Nucleus accumbens (tissue), 56 donors: ENCODE measurements at places on chromosomes 7 and 10.

- DNase-seq: no peak
Observed at GRCh38 chr10:29966269-29966668, 93.1 kb downstream of the JCAD start.

- DNase-seq: no peak
Observed at GRCh38 chr7:105779856-105780780, 96.3 kb downstream of the ATXN7L1 start.

- DNase-seq: no peak
Observed at GRCh38 chr7:23346316-23346715, 47.2 kb downstream of the MALSU1 start.

- DNase-seq: no peak
Observed at GRCh38 chr7:108648989-108649388, 79.3 kb downstream of the DNAJB9 start.

DNA sequence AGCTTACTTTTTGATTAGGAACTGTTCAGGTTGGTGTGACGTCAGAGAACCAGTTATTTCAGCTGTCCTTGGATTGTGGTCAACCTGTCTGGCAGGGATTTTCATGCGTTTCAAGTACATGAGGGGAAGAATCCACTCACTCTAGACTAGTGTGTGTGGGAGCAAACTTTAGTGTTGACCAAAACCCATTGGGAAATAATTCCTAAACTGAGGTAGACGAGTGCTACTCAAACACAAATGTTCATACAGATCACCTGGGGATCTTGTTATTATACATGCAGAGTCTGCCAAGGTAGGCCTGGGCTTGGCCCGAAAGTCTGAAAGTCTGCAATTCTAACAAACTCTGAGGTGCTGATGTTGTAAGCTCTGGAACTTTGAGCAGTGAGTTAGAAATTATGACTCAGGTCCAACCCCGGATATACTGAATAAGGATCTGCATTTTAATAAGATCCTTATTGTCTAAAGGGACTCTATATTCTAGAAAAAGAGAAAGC lies 111.1 kb upstream of the CREB5 start:
- DNase-seq: no peak

DNA sequence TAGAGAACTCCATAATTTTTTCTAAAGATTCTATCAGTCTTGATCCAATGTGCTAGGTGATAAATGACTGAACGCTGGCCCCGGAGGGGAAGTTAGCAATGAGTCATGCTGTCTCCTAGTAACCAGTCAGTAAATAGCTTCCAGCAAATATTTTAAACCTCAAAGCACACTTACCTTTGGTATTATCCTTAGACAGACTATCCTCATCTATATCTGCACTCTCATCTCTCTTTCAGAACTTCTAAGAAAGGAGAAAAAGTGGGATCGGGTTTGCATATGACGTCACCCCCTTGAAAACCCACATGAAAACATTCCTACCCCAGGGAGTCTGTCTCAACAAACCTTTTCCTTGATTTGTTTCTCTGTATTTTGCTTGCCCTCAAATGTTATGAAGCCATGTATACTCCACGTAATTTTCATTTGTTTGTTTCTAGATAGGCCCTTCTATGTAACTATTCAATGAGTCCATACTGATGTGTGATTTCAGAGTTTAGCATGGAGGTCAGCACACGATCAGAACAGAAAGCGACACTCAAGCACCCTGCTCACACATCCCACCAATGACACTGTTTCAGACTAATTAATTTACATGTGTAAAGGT lies 174.9 kb upstream of the NRP1 start:
- no peak for DNase-seq

GRCh38 chr10:76981251-76981650 lies 656.4 kb downstream of the KCNMA1 start:
- DNase-seq: no peak

DNA sequence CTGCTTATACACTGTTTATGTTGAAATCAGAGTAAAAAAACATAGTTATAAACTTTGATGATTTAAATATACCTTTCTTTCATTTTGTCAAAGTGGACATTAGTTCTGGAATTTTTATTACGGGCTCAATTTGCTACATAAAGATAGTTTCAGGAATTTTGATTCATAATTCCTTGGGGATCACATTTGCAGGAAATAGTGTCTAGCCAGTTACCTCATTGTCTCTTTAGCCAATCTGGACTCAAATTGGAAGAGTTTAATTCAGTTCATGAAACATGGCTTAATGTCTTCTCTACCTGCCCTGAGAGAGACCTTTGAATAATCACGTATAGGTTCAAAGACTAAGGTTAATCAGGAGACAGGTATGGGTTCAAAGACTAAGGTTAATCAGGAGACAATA lies 262.6 kb downstream of the HGF start:
- DNase-seq: no peak

- no peak for DNase-seq
Observed at GRCh38 chr10:131726967-131727366, 173.8 kb upstream of the PPP2R2D start.

- DNase-seq: no peak
Observed at GRCh38 chr7:151449990-151450389, 10.0 kb upstream of the CRYGN start.

DNA sequence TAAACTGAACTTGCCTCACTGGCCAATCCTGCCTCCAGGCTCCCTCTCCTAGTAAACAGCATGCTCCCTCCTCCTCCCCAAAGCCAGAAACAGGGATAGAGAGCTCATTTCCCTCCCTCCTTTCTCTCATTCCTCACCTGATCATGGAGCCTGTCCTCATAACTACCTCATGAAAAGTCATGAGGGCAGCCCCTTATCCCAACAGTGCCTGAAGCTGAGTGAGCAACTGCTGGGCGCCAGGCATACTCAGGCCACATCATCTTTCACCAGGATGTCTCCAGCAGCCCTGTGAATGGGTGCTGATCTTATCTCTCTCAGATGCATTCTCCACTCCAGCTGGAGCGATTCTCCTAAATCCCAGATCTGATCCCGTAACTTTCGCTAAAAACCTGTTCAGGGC lies 307.2 kb downstream of the PRPF18 start:
- no peak for DNase-seq

- no peak for DNase-seq
Observed at GRCh38 chr7:22808140-22808539, 14.5 kb downstream of the TOMM7 start.

- no peak for DNase-seq
Observed at GRCh38 chr10:13683017-13683416, 96.3 kb downstream of the PRPF18 start.
